ENCODE measurements at places on chromosomes 6 and 20.

- DNase-seq = no peak
These were observed 103.6 kb downstream of the PAX1 start for GRCh38 chr20:21808863-21809664.

DNA sequence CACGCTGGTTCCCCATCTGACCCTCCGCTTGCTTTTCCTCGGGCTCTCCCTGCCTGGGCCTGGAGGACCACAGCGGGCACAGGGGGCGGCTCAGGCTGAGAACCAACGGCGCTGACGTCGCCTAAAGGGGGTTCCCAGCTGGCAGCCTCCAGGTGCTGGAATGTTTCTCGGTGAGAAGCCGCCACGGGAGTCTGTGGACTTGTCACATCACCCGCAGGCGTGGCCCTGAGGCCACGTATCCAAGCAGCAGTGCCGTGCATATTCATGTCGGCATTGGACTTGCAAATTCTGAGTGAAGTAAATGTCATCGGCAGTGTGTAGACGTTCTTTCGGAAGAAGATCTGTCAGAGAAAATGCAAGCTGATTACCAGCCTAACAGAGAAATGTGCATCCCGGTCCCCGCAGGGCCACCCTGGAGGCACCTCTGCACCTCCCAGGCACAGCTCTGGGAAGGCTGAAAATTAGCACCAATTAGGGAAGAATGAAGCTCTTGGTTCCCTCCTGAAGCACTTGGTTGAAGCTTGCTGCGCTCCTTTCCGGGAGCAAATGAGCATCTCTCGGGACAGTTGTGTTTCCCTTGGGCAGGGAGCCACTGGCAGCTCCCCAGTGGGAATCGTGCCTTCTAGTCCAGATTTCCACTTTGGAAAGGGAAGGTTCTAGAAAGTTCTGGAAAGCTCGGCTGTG is 24.3 kb downstream of the NTSR1 start:
- DNase-seq = no peak

- no peak for DNase-seq
These were observed 94.8 kb downstream of the CDYL start for GRCh38 chr6:4870821-4871494.

DNA sequence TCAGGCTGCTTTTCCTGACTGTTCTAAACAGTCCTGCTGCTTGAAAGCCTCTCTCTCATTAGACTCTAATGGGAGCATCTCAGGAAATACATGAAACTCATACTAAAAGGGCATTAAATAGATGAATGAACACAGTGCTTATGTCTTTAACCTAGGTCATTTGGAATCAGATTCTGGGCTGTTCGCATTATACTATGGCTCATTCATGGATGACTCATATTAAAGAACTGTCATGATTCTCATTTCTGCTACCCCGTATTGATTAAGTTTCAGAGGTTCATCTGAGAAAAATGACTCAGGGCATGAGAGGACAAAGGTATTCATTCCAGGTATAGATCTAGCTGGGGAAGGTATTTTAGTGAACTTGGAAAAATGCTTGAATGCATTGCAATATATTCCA is 335.5 kb downstream of the GJA1 start:
- DNase-seq = no peak

DNA sequence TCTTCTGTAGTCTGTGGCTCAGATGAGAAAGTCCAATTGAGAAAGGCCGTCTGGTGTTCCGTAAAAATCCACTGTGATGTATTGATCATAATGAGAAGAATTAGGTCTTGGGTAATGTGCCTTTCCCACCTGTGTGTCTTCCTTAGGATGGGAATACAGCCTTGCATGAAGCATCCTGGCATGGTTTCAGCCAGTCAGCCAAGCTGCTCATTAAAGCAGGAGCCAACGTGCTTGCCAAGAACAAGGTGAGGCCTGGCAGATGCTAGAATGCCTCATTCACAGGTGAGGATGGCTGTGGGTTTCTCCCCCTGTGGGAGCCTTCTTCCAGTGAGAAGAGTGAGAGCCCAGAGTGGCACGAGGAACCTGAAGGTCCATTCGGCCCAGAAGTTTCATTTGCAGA is 32.7 kb downstream of the LYRM2 start:
- DNase-seq = no peak

GRCh38 chr6:158414851-158415262 is 102.6 kb downstream of the TULP4 start:
- no peak for DNase-seq

GRCh38 chr6:130434174-130434873 is 68.5 kb downstream of the TMEM200A start:
- DNase-seq = no peak

GRCh38 chr20:2902291-2902690 is 29.0 kb downstream of the PTPRA start:
- DNase-seq = no peak

GRCh38 chr20:19679900-19680495 is 78.1 kb upstream of the RIN2 start:
- DNase-seq = no peak

GRCh38 chr20:48754292-48754691 is 73.5 kb downstream of the PREX1 start:
- no peak for DNase-seq

DNA sequence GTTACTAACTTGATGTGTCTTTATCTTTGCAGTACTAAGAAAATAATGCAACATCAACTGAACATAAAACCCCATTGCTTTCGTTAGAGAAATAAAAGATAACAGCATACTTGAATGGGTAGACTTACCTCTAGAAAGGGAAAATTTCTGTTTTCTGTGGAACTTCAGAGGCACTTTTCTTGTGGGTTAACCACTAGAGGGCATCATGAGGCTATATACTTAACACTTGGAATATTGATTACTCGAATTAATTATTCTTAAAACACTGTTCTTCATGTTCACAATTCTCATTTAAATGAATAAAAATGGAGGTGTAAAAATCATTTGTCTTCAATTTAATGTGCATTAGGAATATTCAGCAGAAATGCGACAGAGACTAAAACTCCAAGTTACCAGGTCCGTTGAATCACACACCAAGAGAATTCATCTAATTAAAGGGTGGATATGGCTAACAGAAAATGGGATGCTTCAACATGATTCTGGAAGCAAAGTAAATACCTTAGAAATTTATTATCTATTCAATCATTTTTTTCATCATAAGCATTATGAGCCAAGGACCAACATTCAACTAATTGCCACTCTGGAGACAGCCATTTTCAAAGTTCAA is 330.8 kb upstream of the PREP start:
- DNase-seq = no peak

DNA sequence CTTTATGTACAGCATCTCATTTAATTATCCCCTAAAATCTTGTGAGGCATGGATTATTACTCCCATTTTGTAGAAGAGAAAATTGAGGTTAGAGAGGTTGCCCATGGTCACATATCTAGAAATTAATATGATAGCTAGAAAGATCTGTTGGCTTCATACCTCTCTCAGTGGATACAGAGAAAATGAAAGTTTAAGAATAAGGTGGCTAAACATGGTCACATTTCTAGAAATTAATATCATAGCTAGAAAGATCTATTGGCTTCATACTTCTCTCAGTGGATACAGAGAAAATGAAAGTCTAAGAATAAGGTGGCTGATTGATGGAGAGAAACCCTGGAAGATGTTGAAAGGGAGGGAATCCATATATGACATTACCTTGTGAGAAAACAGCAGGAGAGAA is 260.7 kb upstream of the MAN1A1 start:
- no peak for DNase-seq

DNA sequence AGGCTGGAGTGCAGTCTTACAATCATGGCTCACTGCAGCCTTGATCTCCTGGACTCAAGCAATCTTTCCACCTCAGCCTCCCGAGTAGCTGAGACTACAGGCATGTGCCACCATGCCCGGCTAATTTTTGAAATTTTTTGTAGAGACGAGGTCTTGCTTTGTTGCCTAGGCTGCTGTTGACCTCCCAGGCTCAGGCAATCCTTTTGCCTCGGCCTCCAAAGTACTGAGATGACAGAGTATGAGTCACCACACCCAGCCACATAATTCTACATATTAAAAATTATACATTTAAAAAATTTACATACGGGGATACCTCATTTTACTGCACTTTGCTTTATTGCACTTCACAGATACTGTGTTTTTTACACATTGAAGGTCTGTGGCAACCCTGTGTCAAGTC is 115.1 kb downstream of the MAN1A1 start:
- no peak for DNase-seq

DNA sequence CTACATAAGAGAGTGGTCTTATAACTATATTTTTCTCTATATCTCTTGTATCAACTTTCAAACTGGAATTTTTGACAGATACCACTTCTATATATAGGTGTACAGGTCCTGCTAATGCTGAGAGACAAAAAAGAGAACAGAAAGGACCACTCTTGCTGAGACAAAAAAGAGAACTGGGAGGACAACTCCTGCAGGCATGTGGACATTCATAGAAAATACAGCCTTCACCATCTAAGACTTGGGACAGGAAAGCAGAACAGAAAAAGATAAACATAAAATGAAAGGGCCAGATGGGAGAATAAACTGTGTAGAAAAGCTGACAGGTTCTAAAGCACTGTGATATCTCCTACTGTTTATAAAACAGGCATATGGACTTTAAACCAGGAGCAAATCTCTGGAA is 541.0 kb upstream of the ADGRB3 start:
- DNase-seq = no peak

- DNase-seq = no peak
These were observed 148.0 kb downstream of the TTLL2 start for GRCh38 chr6:167472880-167473279.

GRCh38 chr20:17380801-17381200 is 150.4 kb downstream of the BFSP1 start:
- no peak for DNase-seq

- no peak for DNase-seq
These were observed 1.2 kb downstream of the SLC2A4RG start for GRCh38 chr20:63740627-63741353.

DNA sequence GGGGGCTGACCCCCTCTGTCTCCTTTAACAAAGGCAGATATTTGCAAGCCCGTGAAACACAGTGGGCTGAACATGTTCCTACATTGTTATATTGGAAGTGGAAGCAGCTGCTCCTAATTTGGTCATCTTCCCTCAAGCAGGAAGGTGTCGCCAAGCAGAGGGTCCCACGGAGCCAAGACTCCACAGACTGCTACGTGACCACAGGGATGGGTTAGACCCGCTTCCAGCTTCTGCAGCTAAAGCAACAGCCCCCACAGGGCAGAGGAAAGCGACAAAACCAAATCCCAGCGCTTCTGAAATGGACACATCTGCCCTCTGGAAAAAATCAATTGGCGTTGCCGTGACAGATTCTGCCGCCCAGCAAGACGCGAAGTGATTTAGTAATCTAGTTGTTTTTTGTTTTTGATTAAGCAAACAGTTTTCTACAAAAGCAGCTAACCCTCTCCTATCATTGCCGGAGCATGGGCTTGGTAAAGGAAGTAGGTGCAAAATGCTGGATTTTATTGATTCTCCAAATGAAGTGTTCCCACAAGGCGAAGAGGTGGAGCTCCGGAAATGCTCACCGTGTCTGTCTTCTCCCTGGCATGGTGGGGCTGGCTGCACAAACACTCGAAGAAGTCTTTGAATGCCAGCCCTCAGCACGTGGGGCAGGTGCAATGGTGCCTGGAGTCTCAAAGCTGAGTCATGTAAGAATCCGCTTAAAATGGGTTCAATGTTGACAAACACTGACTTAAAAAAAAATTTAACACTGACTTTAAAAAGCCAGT is 79.4 kb upstream of the FRMD1 start:
- DNase-seq = no peak

GRCh38 chr20:1163105-1163504 is 21.7 kb downstream of the TMEM74B start:
- no peak for DNase-seq

DNA sequence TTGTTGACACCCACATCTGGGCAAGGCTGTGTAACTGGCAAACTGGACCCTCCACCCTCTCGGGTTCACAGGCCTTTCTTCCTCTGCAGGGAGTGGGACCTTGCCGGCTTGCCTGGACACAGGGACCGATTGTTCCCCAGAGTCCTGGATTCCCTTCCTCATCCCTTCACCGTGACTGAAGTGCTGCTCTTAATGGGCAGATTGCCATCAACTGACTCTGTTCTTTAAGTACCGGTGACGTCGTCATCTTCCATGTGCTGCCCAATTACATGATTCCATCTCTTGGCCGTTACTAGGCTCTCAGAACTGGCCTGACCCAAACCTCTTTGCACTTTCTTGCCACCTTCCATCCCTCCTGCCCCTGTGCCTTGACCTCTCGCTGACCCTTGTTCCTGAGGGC is 85.4 kb downstream of the EYA4 start:
- no peak for DNase-seq

DNA sequence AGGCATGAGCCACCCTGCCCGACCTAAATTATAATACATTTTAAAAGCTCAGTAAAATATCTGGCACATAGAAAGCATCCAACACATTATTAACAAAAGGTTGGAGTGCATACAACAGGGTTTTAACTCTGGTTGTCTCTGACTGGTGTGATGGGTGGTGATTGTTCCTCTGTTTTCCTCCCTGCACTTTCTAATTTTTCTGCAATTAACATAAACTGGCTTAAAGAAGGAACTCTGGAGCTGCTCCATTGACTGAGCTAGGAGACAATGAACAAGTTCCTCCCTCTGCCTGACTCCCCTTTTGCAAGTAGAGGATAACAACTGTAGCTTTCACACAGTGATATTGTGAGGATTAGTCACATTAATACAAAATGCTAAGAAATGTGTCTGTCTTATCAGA is 48.5 kb upstream of the SIRPG start:
- DNase-seq = no peak

DNA sequence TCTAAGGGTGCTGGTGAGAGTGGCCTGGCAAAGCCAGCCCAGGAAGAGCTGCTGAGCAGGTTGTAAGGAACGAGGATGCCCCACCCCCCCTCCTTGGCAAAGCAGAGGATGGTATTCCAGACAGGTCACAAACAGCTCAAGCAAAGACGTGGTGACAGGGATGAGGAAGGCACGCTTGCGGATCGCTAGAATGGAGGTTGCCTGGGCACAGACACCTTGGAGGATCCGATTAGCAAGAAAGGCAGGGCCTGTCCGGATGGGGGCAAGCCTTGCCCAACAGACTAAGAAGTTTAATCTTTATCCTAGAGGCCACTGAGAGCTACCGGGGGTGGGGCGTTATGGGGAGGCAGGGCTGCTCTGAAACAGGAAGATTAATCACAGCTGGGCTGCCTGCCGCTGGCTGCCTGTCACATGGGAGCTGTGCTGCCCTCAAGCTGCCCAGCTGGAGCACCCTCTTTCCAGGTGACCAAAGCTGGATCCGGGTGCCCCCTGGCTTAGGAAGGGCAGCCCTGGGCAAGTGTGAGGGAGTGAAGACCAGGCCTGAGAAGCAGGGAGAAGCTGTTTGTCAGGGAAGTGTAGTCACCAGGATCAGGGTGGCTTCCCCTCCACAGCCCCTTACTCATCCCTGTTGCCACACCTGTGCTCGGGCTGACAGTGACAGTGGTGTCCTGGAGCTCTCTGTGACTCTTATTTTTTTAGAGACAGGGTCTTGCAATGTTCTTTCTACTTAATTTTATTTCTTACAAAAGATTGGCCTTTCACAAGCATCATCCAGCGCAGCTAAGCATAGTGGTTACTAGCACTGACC is 9.1 kb upstream of the MAPK13 start:
- peak; percentile 36 for DNase-seq
